AG08395 (cell line): ENCODE measurements at places on chromosomes 4 and X.
A peak's percentile ranks its signal among the peaks of the same experiment; 100 is the strongest.

DNA sequence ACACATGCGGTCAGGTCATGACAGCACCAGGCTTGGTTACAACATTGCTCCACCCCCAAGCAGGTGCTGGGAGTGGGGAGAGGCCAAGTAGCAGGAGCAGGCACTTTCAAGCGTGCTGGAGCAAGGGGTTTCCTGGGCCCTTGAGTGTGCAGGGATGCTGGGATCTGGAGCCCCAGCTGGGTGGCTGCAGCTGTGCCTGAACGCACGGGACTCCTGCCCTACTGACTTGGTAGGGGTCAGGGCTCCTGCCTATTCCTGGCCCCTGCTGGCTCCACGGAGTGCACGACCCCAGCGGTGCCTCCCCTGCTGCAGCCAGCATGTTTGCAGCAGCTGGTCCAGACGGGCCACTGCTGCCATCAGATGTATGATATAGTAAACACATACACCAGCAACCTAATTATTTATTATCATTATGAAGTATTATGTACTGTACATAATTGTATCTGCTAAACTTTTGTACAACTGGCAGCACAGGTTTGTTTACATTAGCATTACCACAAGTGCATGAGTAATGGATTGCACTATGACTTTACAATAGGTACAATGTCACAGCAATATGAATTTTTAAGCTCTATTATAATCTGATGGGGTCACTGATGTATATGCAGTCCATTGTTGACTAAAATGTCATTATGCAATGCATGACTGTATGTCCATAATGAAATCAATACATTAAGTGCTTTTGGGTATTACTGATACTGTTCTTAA is 620.6 kb downstream of the RAPGEF2 start:
- DNase-seq: no peak

- no peak for DNase-seq
Measured at GRCh38 chr4:89837385-89837992, 528 bp upstream of the SNCA start.

DNA sequence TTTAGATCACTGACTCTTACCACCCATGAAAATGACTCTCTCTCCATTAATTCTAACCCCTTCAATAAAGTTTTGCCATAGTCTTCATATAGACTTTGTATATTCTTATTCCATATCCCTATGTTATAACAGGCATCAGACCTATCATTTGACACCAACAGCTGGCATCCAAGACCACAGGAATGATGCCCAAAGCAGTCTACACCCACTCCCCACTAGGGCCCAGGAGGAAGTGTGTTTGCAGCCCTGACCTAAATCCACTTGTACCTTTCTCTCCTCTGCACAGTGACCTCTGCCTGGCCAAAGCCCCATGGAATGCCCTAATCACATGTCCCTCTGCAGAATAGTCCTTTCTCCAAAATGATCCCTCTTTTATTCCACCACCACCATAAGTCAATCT is 219.2 kb downstream of the CBR4 start:
- DNase-seq: no peak

DNA sequence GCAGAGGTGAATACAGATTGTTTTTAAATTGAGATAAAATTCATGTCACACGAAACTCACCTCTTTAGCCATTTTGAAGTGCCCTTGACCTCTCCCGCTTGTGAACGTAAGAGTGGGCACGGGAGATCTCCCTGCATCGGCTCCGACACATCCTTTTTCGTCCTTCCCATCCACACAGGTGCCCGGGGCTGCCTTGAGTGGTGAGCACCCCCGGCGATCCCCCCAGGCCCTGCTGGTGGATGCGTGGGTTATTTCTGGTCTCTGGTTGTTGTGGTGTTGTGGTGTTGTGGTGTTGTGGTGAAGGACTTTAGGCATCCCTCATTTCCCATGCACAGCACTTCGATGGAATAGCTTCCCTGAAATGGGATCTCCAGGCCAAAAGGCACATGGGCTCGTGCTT is 46.1 kb downstream of the PSAPL1 start:
- DNase-seq: no peak

DNA sequence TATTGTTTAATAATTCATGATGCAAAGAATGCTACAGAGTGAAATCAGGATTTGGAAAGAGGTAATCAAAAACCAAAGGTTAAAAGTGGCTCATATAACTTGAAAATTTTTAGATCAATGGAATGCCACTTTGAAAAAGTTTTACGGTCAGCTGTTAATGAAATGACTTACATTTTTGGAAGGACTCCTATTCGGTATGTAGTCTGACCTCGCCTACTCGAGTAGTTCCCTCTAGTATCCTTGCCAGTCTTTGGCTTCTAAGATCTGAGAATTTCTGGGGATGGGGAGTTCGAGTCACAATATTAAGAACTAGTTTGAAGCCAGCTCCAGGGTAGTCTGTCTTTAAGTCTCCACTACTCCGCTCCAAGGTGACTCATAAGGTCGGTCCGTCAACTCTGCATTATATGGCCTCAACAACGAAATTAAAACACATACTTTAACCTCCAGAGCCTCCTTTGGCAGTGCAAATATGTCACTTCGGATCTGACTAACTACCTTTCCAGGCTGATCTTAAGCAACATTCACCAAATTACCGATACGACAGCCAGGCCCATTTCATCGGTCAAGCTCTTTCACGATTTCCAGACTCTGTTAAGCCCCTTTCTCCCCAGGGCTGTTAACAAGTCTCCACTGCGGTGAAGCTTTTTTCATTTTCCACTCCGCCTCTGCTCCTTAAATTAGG is 733 bp upstream of the NAA15 start:
- peak; percentile 19 for DNase-seq

- DNase-seq: no peak
Measured at GRCh38 chr4:181949704-181950312, 293.4 kb upstream of the TENM3 start.
